ENCODE measurements at places on chromosomes 1 and 21.

GRCh38 chr21:25635310-25635709, 3.7 kb upstream of the JAM2 start:
- DNase-seq: no peak

DNA sequence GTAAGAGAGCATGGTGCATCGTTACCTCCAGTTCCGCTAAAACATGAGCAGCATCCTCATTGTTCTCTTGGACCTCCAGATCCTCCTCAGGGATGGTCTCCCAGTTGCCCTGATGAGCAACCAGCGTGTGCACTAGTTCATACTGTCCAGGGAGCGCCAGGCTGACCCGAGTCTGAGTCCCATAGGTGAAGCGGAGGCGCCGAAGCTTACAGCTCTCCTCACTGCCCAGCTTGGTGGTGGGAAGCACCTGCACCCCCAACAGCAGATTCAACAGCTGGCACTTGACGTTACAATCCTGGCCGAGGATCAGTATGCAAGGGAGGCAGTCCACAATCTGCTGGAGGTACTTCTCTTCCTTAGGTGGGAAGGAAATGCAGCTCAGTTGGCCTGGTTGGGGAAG, 24.1 kb downstream of the DSTYK start:
- DNase-seq: no peak

- no peak for DNase-seq
Measured at GRCh38 chr21:41776778-41777177, 9.9 kb upstream of the RIPK4 start.

GRCh38 chr1:216705676-216706075, 17.6 kb downstream of the ESRRG start:
- DNase-seq: no peak

DNA sequence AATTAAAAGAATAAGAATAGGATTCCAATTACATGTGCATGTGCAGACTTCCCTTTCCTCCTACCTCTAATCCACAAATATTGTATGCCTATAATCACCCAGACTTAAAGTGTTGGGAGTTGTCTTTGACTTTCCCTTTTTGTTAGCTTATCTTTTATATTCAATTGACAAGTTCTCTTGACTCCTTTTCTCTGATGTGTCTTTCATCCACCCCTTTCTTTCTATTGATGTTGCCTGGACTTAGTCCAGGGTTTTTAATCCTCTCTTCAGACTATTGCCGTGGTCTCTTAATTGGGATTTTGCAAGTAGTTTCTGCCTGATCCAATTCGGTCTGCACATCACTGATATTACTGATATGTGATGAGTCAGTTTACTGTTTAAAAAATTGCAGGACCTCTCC, 170.9 kb downstream of the LHX8 start:
- no peak for DNase-seq

DNA sequence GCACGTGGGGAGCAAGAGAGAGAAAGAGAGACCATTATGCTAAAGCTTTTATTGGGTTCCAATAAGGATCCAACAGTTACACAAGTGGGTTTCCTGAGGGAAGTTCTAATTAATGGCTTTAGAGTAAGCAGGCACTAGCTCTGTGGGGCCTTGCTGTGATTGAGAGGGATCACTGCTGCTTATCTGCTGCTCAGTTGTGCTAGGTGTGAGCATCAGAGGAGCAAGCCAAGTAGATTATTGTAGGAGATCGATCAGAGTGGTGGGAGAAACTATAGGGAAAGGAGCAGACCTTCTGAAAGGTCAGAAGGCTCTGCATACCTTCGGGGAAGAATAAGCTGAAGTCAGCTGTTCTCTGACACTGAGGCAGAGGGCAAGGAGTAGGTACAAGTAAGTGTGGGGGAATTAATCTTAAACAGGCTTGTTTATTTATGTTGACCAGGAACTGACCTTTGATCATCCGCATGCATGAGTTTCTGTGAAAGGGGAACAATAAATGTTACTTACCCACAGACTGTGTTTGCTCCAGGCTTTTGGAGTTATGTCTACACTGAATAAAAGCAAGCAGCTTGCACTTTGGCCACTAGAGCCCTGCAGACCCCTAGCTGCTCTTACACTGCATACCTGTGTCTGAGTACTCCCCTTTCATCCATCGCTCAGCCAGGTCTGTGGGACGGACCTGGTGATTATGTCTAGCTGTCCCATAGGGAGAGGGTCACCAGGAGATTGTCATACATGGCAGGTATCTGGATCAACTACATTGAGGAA, 89.7 kb downstream of the TNNI3K start:
- DNase-seq: no peak

- DNase-seq: no peak
Measured at GRCh38 chr1:216710055-216710454, 13.2 kb downstream of the ESRRG start.

GRCh38 chr1:46005594-46005993, 126.8 kb downstream of the PIK3R3 start:
- no peak for DNase-seq

DNA sequence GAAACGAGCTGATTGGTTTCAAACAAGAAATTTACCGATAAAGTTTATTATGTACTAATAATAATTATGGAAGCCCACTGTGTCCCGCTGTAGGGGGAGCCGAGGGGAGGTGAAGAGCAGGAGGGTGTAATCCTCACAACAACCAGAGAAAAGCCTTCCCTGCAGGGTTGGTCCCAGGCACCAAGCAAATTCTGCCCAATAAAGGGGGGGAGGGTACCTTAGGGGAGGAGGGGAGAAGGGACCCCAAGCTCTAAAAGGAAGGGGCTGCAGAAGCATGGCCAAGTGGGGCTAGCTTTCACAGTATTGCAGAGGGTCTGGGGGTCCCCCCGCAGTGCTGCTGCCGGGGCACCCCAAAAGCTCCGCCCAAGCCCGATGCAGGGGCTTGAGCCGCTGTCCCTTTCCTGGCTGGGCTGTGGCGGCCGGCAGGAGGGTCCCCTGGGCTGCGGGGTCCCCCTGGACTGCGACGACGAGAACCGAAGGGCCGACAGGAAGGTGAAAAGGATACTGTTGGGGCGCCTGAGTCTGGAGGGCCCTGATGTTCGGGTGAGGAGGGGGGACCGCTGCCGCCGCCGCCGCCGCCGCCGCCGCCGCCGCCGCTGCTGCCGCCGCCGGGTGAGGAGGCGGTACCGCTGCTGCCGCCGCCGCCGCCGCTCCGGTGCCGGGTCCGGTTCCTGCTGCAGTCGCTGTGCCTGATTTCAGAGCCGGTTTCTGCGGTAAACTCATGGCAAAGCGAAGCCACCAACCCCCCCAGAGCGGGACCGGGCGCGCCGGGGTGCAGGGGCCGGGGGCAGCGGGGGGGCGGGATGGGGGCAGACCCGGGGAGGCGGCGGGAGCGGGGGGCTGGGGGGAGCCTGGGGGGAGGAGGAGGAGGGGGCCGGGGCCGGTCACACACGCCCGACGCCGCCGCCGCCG, 771 bp downstream of the EIF4G3 start:
- DNase-seq: peak; percentile 67

DNA sequence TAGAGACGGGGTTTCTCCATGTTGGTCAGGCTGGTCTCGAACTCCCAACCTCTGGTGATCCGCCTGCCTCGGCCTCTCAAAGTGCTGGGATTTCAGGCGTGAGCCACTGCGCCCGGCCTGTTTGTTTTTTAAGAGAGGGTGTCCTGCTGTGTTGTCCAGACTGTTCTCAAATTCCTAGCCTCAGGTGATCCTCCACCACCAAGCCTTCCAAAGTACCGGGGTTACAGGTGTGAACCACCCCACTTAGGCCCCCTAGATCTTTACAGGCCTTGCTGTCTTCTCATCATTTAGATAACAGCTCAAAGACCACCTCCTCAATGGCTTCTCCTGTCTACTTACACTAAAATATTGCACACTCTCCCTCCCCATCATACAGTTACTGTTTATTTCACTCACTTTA, 6.3 kb downstream of the SESN2 start:
- no peak for DNase-seq

- no peak for DNase-seq
Measured at GRCh38 chr1:201020040-201020591, 3.4 kb downstream of the KIF21B start.

DNA sequence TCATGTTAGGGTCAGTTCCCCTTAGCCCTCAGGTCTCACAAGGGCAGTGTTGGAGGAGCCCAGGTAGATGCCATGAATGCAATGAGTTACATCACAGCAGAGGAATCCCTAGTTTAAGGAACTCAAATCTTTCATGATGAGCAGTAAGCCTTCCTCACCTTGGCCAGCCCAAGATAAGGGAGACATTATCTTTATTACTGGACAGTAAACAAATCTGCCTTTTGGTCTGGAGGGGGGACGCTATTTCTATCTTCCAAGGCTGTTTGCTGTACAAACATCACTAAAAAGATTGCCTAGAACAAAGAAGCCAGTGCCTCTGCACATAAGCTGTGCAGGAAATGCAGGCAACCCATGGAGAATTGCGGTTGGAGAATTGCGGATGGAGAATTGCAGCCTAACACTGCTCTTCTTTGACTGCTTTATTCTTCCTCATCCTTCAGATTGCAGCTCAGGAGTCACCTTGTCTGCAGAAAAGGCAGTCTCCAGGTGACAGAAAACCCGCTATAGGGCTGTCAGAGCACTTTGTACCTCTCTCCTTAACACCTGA, 2.3 kb upstream of the CHI3L1 start:
- no peak for DNase-seq

DNA sequence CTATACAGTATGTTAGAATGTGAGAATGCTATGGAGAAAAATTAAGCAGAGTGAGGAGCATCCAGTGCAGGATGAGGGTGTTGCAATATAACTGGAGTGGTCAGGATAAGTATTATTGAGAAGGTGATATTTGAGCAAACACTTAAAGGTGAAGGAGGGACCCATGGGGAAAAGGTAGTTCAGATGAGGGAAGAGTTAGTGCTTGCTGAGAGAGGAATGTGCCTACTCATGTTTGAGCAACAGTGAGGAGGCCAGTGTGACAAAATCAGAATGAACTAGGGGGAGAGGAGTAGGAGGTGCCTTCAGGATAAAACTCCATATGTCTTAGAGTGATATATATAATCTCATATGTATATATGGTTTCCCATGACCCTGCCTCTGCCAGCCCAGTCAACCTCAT, 6.2 kb upstream of the TRIM45 start:
- DNase-seq: no peak

DNA sequence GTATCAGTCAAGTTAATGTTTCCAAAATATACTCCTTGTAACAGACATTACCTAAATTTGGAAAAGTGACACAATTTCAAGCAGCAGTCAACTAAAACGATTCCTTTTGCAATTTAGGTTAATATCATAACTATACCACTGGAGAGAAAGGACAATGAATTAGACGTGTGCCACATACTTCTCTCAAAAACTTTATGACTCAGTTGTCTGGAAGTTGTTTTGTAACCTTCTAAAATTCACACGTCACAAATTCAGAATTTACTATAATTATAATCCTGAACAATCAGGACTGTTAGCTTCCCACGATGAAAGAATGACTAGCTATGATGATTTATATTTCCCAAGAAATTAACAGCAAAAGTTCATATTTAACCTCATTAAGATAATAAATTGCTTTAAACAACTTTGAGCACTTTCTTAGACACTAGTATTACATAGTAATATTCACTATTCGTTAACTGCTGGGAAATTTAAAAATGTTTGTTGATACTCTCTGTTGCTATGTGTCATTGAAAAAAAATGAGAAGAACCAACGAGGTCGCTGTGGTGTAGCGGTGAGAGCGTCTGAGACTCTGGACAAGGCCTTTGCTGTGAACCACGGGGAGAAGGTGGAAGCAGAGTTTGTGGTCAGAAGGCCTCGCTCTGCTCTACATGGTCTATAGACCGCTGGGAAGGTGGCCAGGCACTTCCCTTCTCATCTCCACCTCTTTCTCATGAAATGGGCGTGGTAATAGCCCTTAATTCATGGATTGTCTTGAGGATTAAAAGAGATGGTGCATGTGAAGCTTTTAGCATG, 27.9 kb upstream of the BATF3 start:
- peak; percentile 67 for DNase-seq

Data from mesenchymal stem cell (in vitro differentiated cells and primary cell).